Trophoblast cell (in vitro differentiated cells and primary cell): ENCODE measurements at places on chromosomes 13 and 19.

GRCh38 chr13:113151745-113152690 is 6.4 kb upstream of the PROZ start:
- H3K36me3 ChIP-seq, result no peaks in the 10 kb centered on the region
- no peak overlapping the region for H3K4me3 ChIP-seq
- no peak for DNase-seq
- H3K27ac ChIP-seq, result no peak overlapping the region
- peaks cover 10% of the 10 kb centered on the region for H3K4me1 ChIP-seq

DNA sequence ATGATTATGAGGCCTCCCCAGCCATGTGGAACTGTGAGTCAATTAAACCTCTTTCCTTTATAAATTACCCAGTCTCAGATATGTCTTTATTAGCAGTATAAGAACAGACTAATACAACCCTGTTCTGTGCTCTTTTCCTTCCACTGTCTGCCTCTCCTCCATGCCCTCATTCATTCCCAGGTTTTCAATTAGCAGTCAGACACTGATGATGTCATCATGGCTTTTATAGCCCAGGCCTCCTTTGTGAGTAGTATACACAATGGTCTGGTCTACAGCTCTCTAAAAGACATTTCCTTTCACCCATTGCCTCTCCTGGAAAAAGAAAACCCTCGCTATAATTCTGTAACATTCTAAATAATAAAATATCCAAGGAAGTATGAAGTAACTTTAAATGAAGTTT is 25.5 kb downstream of the FGF14 start:
- no peaks in the 10 kb centered on the region for H3K4me1 ChIP-seq
- H3K36me3 ChIP-seq, result no peaks in the 10 kb centered on the region
- DNase-seq, result no peak
- no peak overlapping the region for H3K4me3 ChIP-seq

- H3K27ac ChIP-seq, result no peak overlapping the region
- H3K4me3 ChIP-seq, result no peak overlapping the region
- no peaks in the 10 kb centered on the region for H3K36me3 ChIP-seq
- H3K27me3 ChIP-seq, result no peaks in the 10 kb centered on the region
- H3K4me1 ChIP-seq, result no peaks in the 10 kb centered on the region
These were observed 64.8 kb downstream of the UNC13A start for GRCh38 chr19:17623224-17623935.

- H3K36me3 ChIP-seq, result no peaks in the 10 kb centered on the region
- no peak overlapping the region for H3K4me3 ChIP-seq
- no peak overlapping the region for H3K27ac ChIP-seq
These were observed 1440.5 kb upstream of the SPRY2 start for GRCh38 chr13:81781471-81781870.

- H3K4me3 ChIP-seq, result peak overlapping the region; percentile 74
- H3K4me1 ChIP-seq, result peaks cover 8% of the 10 kb centered on the region
- H3K27me3 ChIP-seq, result no peaks in the 10 kb centered on the region
- peak; percentile 88 for DNase-seq
These were observed 920 bp upstream of the UBE2L5 start for GRCh38 chr13:30421093-30422053.

GRCh38 chr13:72959643-72960042 is 99.2 kb upstream of the KLF5 start:
- no peak overlapping the region for H3K4me3 ChIP-seq
- no peaks in the 10 kb centered on the region for H3K27me3 ChIP-seq
- no peak overlapping the region for H3K27ac ChIP-seq
- no peaks in the 10 kb centered on the region for H3K4me1 ChIP-seq
- H3K36me3 ChIP-seq, result no peaks in the 10 kb centered on the region

DNA sequence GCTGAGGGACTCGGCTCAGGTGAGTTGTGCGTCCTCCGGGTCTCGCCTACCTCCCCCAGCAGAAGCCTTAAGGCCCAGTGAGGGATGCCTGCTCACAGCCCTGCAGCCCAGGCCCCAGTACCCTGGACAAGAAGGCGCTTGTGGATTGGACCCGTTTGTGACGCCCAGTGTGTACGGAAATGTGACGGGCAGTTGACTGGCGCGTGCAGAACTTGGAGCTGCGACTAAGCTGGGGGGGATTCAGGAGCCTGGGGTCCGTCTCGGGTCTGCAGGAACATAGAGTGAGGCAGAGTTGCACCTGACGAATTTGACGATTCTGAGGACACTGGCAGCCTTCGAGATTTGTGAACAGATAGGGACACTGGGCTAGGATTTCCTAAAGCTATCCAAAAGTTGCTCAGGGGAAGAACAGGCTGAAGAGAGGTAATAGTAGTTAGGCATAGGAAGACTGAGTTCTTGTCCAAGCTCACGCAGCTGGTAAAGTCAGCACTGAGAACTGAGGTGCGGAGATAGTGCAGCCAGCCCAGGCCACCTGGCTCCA is 519 bp downstream of the ZNF551 start:
- peaks cover 39% of the 10 kb centered on the region for H3K36me3 ChIP-seq
- no peak overlapping the region for H3K27ac ChIP-seq
- H3K4me1 ChIP-seq, result peaks cover 7% of the 10 kb centered on the region
- peak overlapping the region; percentile 95 for H3K4me3 ChIP-seq

DNA sequence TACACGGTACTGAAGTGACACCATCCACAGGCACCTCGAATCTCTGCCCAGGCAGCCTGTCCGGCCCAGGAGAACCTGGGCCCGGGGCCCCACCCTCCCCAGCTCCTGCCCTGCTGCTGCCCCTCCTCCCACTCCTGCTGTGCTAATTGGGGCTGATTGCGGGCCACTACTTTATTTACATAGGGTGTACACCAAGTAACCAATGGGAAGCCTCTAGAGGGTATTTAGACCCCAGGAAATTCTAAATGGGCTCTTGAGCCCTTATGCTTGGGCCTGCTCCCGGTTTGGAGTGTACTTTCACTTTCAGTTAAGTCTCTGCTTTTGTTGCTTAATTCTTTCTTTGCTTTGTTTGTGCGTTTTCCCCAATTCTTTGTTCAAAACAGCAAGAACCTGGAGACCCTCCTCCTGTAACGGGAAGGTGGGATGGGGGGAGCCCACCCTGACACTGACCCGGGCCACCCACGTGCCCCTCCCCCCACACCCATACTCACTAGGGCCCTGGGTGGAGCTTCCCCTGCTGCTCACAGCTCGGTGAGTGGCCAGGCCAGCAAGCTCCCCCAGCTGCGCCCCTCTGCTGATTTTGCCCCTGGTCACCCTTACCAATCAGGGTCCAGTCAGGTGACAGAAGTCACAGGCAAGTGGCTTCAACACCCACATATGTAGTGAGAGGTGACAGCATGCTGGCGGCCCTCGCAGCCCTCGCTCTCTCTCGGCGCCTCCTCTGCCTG is 9.4 kb downstream of the SCGB2B2 start:
- peak; percentile 2 for DNase-seq
- H3K4me3 ChIP-seq, result no peak overlapping the region
- no peaks in the 10 kb centered on the region for H3K27me3 ChIP-seq
- no peaks in the 10 kb centered on the region for H3K36me3 ChIP-seq
- no peaks in the 10 kb centered on the region for H3K4me1 ChIP-seq
- H3K27ac ChIP-seq, result no peak overlapping the region

DNA sequence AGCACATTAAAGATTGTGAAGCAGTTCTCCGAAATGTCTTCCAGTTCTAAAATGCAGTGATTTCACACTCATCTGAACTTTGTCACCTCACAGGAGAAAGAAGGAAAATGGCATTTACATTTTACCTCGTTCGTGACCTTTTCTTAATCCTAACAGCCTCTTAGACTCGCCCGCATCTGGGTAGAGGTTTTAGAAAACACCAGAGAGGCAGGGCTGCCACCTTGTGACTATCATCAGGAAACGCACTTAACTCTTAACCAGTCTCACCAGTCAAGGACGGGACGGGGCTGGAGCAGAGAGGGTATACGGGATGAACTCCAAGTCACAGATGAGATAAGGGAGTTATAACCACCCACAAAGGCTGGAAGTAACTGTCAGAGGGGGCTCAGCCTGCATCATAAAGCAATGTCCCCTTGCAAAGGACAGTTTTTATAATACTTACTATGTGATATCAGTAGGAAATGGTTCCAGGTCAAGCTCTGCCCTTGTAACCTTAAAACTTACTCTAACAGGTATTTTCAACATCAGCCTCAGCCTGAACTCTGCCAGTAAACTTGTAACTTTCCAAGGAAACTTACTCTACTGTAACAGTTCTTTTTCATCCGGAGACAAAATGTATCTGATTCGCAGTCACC is 8.6 kb upstream of the CEACAM6 start:
- no peaks in the 10 kb centered on the region for H3K27me3 ChIP-seq
- H3K36me3 ChIP-seq, result no peaks in the 10 kb centered on the region
- peak; percentile 76 for DNase-seq
- no peak overlapping the region for H3K4me3 ChIP-seq
- no peaks in the 10 kb centered on the region for H3K4me1 ChIP-seq

DNA sequence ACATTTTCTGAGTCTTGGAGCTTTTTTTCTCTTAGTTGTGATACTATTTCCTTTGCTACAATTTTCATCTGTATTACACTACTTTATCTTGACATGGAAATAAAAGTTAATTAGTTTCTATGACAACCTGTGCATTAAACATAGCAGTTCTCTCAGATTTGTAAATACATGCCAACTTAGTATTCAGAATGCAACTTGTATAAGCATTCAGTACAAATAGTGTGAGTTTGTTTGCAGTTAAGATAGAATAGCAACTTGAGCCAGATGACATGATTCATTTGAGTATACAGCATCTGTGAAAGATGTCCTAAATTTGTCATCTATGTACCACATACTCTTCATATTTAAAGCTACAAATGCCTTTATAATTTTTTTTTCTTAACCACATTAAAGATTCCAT is 98.1 kb downstream of the DACH1 start:
- no peaks in the 10 kb centered on the region for H3K27me3 ChIP-seq
- H3K36me3 ChIP-seq, result no peaks in the 10 kb centered on the region
- no peak overlapping the region for H3K27ac ChIP-seq
- no peak overlapping the region for H3K4me3 ChIP-seq

DNA sequence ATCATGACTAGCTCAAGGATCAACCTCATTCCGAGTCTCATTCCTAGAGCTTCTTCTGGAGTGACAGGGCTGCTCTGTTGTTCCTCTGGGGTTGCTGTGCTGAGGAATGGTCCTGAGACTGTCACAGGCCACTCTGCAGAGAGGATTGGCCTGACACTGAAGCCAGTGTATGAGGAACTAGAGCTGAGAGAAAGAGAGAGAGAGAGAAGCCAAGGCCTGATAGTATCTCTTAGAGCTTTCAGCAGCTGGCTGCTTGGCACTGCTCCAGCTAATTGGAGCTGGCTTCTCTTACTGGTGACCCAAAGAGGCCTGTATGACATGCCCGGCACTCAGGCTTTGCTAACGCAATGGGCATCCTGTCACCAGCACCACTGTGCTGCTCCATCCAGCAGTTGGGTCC is 73.4 kb upstream of the FLT1 start:
- no peak overlapping the region for H3K27ac ChIP-seq
- H3K36me3 ChIP-seq, result no peaks in the 10 kb centered on the region
- DNase-seq, result peak; percentile 82
- no peaks in the 10 kb centered on the region for H3K27me3 ChIP-seq
- H3K4me1 ChIP-seq, result peaks cover 16% of the 10 kb centered on the region
- H3K4me3 ChIP-seq, result no peak overlapping the region

DNA sequence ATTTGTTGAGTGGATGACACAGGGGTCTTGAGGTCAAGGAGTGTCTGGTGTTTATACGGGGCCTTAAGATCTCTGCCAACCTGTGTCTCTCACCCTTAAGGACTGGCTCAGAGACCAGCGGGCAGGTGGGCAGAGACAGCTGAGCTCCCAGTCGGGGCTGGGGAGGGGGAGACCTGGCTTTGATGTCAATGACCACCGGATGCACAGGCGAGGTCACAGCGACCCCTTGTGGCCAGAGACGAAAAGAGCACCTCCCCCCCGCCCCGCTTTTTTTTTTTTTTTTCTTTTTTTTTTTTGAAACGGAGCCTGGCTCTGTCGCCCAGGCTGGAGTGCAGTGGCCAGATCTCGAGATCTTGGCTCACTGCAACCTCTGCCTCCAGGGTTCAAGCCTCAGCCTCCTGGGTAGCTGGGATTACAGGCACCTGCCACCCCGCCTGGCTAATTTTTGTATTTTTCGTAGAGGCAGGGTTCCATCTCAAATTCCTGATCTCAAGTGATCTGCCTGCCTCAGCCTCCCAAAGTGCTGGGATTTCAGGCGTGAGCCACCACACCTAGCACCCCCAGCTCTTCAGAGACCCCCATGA is 12.1 kb upstream of the KLK14 start:
- H3K27me3 ChIP-seq, result no peaks in the 10 kb centered on the region
- no peak for DNase-seq
- peaks cover 12% of the 10 kb centered on the region for H3K36me3 ChIP-seq
- no peak overlapping the region for H3K27ac ChIP-seq
- no peaks in the 10 kb centered on the region for H3K4me1 ChIP-seq
- H3K4me3 ChIP-seq, result no peak overlapping the region

- H3K27ac ChIP-seq, result no peak overlapping the region
- no peak for DNase-seq
- H3K27me3 ChIP-seq, result no peaks in the 10 kb centered on the region
- no peaks in the 10 kb centered on the region for H3K36me3 ChIP-seq
- H3K4me3 ChIP-seq, result no peak overlapping the region
These were observed 177.9 kb downstream of the COL4A1 start for GRCh38 chr13:110129076-110129475.

- no peak overlapping the region for H3K4me3 ChIP-seq
- H3K36me3 ChIP-seq, result no peaks in the 10 kb centered on the region
- H3K27me3 ChIP-seq, result no peaks in the 10 kb centered on the region
- no peaks in the 10 kb centered on the region for H3K4me1 ChIP-seq
- no peak overlapping the region for H3K27ac ChIP-seq
- no peak for DNase-seq
These were observed 20.8 kb downstream of the ZSCAN5C start for GRCh38 chr19:56222901-56223300.

DNA sequence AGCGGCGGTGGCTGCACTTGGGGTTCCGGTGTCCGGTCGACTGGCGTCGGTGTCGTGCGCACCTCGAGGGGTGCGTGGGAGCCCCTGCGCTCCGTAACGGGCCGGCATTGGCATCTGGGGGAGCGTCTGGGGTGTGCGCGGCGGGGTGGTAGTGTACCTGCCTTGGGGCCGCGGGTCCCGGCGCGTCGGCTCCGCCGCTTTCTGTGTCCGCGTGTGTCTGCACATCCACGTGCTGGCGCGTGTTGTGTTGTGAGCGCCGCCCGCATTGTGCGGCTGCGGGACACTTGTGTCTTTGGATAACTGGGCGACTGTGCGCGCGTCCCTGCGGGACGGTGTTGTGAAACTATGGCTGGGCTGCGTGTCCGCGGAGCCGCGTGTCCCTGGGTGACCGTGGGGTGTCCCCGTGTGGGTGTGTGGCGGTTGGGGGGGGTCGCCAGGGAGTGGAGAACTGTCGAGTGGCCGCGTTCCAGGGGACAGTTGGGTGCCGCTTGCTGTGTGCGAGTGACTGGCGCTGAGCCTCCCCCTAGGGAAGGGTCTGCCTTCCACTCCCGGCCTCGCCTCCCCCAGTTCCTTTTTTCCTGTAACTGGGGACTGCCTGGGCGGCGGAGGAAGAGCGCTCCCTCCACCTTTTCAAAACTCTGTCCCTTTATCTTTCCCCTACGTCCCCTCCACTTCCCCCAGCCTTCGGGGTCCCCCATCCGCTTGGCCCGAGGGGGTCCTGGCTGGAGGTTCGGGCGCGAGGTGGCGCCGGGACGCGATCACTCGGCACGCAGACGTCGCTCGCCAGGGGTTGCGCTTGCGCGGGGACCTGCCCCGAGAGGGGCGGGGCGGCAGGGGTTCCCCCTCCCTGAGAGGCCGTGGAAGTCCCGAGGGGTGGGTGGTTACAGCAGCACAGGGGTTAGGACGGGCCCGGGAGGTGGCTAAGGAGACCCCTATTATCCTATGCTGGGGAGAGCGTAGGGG is 5.7 kb upstream of the NFIC start:
- peak overlapping the region; percentile 60 for H3K4me3 ChIP-seq
- no peaks in the 10 kb centered on the region for H3K4me1 ChIP-seq
- no peaks in the 10 kb centered on the region for H3K36me3 ChIP-seq
- peaks cover 88% of the 10 kb centered on the region for H3K27me3 ChIP-seq
- DNase-seq, result peak; percentile 64

GRCh38 chr13:50794226-50794625 is 49.3 kb downstream of the DLEU7 start:
- H3K36me3 ChIP-seq, result no peaks in the 10 kb centered on the region
- no peaks in the 10 kb centered on the region for H3K4me1 ChIP-seq
- no peak overlapping the region for H3K4me3 ChIP-seq
- H3K27me3 ChIP-seq, result no peaks in the 10 kb centered on the region
- H3K27ac ChIP-seq, result no peak overlapping the region
